H9 (cell line): ENCODE measurements at places on chromosomes 12 and 14. TPM values are rescaled to one million over a fixed set of nuclear protein-coding genes. Genes with fewer than 3 reads are reported as not detected.

GRCh38 chr14:78637908-78638475 lies 467.8 kb downstream of the NRXN3 start:
- DNase-seq = no peak
- H3K4me3 ChIP-seq = no peak overlapping the region
- peaks cover 6% of the 10 kb centered on the region for H3K4me1 ChIP-seq
- no peaks in the 10 kb centered on the region for H3K27me3 ChIP-seq
- H3K36me3 ChIP-seq = peaks cover 8% of the 10 kb centered on the region; the same call in 1 of the 2 replicates
- H3K27ac ChIP-seq = no peak overlapping the region

- no peaks in the 10 kb centered on the region; the same call in 1 of the 2 replicates for H3K4me1 ChIP-seq
- H3K27me3 ChIP-seq = no peaks in the 10 kb centered on the region
- DNase-seq = no peak
- no peak overlapping the region for H3K27ac ChIP-seq
- H3K36me3 ChIP-seq = peaks cover 26% of the 10 kb centered on the region
Observed at GRCh38 chr12:52080403-52081251, 1.1 kb downstream of the SMIM41 start.

- peaks cover 8% of the 10 kb centered on the region for H3K4me1 ChIP-seq
- peak; percentile 62 for DNase-seq
- no peaks in the 10 kb centered on the region for H3K27me3 ChIP-seq
- H3K36me3 ChIP-seq = peaks cover 11% of the 10 kb centered on the region
Observed at GRCh38 chr14:61695695-61696527, 598 bp downstream of the HIF1A start.

DNA sequence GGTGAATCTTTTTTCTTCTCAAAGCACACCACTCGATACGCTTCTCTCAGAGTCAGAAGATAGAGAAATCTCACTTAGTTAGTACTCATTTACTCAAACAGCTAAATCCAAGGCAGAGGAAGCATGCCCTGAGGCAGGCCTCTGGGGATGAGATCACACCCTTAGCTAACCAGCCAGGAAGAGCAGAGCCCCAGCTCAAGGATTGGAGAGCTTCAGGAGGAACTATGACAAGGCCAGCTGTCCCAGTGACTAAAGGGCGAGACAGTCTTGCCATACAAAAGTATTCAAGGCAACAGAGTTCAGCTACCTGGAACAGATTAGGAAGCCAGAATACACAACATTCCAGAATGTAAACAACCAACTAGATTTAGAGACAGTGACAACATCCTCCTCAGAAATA lies 197.7 kb upstream of the CCDC196 start:
- no peaks in the 10 kb centered on the region for H3K27me3 ChIP-seq
- H3K4me3 ChIP-seq = no peak overlapping the region
- no peak for DNase-seq
- peaks cover 5% of the 10 kb centered on the region; the same call in 1 of the 2 replicates for H3K36me3 ChIP-seq
- no peak overlapping the region for H3K27ac ChIP-seq
- H3K4me1 ChIP-seq = no peaks in the 10 kb centered on the region

DNA sequence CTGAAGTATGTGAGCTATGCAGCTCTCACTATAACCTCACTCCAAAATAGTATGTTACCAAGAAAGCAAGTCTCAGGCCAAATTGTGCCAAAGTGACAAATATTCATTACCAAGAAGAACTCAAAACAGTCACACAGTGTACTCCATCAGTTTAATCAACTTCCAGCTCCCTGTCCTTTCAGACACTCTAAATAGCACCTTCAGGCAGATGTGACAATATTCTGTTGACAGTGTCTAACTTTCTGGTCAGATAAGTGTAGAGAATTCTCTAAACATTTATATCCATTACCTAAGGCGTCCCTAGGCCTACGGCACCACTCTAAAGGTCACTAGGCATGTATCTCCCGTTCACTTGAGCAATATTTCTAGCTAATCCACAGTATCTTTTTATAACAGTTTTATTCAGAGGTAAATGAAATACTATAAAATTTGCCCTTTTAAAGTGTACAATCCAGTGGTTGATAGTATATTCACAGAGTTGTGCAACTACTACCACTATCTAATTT lies 21.7 kb downstream of the CPNE8 start:
- H3K27me3 ChIP-seq = no peaks in the 10 kb centered on the region; the same call in 1 of the 2 replicates
- DNase-seq = no peak
- no peak overlapping the region for H3K4me3 ChIP-seq

- no peaks in the 10 kb centered on the region for H3K36me3 ChIP-seq
- no peak overlapping the region for H3K27ac ChIP-seq
- peaks cover 5% of the 10 kb centered on the region; the same call in 1 of the 2 replicates for H3K4me1 ChIP-seq
- H3K4me3 ChIP-seq = no peak overlapping the region
Observed at GRCh38 chr12:80763874-80764273, 47.2 kb downstream of the MYF5 start.

Gene DBX2
- not detected in 2 replicates for total RNA-seq

- DNase-seq = no peak
- no peaks in the 10 kb centered on the region for H3K4me1 ChIP-seq
- H3K27me3 ChIP-seq = no peaks in the 10 kb centered on the region
- H3K36me3 ChIP-seq = no peaks in the 10 kb centered on the region; the same call in 1 of the 2 replicates
Observed at GRCh38 chr12:109537136-109537535, 36.2 kb downstream of the MMAB start.

Gene SLC17A8
- total RNA-seq = not detected in 2 replicates

Gene SUPT16H
- total RNA-seq = 210 and 215 TPM in 2 replicates

GRCh38 chr14:49857427-49858003 lies 4.9 kb upstream of the NEMF start:
- no peaks in the 10 kb centered on the region for H3K27me3 ChIP-seq
- no peak overlapping the region for H3K27ac ChIP-seq
- no peak overlapping the region for H3K4me3 ChIP-seq
- DNase-seq = no peak
- H3K4me1 ChIP-seq = no peaks in the 10 kb centered on the region

DNA sequence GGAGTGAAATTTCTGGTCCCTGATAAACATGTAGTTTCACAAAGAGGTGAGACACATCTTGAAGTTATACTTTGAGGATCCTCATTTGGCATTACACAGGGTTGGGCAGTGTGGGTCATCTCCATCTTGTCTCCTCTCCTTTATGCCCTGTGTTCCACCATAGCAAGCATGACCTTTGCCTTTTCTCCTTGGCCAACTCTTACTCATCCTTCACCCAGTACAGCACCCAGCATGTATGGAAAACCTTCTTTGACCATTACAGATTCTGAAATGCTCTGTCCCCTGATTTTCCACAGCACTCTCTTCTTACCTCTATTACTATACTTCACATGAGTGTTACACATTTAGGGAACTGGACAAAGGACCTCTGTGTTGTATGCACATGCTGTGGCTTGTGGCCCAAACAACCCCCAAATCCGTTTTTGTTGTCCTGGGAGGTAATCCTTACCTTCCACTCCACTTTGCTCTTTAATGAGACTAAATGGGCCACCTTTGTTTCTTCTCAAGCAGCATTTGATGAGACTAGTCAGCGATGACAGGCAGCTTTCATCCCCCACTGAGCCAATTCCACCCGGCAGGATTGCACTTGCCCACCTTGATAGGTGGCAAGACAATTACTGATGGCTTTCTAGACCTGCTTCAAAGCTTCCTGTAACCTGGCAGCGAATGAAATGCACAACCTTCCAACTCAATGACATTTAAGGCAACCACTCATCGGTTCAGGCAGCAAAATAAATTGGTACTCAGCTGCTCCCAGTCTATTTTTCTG lies 163.5 kb downstream of the MON2 start:
- H3K4me3 ChIP-seq = no peak overlapping the region
- no peak overlapping the region for H3K27ac ChIP-seq
- no peak for DNase-seq
- H3K27me3 ChIP-seq = peaks cover 4% of the 10 kb centered on the region; the same call in 1 of the 2 replicates
- H3K4me1 ChIP-seq = peaks cover 6% of the 10 kb centered on the region; the same call in 1 of the 2 replicates

DNA sequence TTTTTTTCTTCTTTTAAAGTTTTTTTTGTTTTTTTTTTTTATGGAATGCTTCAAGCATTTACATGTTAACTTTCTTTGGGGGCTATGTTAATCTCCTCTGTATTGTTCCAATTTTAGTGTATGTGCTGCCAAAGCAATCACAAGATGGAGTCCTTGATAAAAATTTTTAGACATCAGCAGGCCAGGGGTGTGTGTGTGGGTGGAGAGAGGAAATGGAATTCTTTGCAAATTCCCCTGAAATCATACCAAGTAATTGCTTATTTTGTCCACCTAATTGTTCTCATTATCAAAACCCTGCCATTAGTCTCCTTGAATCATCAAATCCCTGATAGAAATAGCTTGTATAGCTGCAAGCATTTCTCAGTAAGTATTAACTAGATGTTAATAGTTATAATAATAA lies 21.7 kb downstream of the RNF212B start:
- no peaks in the 10 kb centered on the region for H3K27me3 ChIP-seq
- no peak overlapping the region for H3K27ac ChIP-seq
- H3K4me1 ChIP-seq = no peaks in the 10 kb centered on the region; the same call in 1 of the 2 replicates
- no peak overlapping the region for H3K4me3 ChIP-seq
